Stimulated activated CD4-positive, alpha-beta T cell treated with anti-CD3 and anti-CD28 coated beads, Interleukin-12 subunit alpha, Interleukin-12 subunit beta, amount 100 ng/mL, for 24 hours (primary cell): ENCODE measurements at places on chromosomes 4 and X.

- DNase-seq: no peak
Measured at GRCh38 chrX:48834383-48834709, 1.1 kb downstream of the PCSK1N start.

GRCh38 chrX:40132751-40133150 is 35.0 kb upstream of the BCOR start:
- DNase-seq: no peak

GRCh38 chr4:108820492-108821350 is 57.9 kb upstream of the ETNPPL start:
- DNase-seq: no peak

- DNase-seq: no peak
Measured at GRCh38 chrX:149962859-149963757, 24.8 kb upstream of the EOLA2 start.

GRCh38 chr4:99473131-99473530 is 37.7 kb upstream of the C4orf17 start:
- no peak for DNase-seq

DNA sequence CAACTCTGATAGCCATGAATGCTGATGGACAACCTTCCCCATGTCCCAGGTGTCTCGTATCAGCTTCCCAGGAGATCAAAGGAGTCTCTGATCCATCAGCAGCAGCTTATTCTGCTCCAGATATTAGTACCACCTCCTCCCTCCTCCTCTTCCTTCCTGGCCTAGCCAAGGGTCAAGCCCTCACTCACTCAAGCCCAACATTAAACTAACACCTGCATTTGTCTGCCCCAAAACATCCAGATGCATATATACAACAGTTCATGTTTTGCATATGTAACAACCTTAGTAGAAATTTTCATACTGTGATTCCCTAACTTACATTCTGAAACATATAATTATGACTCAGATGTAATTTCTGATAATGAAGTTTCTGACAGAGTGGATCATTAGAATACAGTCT is 29.9 kb downstream of the BCLAF3 start:
- no peak for DNase-seq

DNA sequence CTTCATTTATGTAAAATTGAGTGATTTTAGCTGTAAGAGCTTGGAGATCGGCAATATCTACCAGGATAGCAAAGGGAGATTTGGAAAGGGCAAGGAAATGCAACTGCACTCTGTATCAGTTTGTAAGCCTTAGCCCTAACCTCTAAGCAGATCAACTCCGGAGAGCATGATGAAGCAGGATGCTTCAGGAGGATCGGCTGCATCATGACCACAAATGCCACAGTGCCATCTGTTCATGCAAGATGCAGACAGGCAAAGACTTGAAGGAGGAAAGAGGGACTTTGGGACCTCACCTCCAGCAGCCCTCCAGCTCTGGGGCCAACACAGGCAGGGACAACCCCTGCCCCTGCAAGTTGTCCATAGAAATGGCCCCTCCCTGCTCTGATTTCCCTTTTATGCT is 377.6 kb upstream of the GATB start:
- DNase-seq: no peak

GRCh38 chrX:154113729-154114128 is 16.2 kb upstream of the MECP2 start:
- no peak for DNase-seq

- DNase-seq: no peak
Measured at GRCh38 chr4:70954032-70954431, 39.4 kb upstream of the DCK start.
